ENCODE measurements at places on chromosomes 16 and 17. TPM values are rescaled to one million over a fixed set of nuclear protein-coding genes. Genes with fewer than 3 reads are reported as not detected.
A peak's percentile ranks its signal among the peaks of the same experiment; 100 is the strongest.

DNA sequence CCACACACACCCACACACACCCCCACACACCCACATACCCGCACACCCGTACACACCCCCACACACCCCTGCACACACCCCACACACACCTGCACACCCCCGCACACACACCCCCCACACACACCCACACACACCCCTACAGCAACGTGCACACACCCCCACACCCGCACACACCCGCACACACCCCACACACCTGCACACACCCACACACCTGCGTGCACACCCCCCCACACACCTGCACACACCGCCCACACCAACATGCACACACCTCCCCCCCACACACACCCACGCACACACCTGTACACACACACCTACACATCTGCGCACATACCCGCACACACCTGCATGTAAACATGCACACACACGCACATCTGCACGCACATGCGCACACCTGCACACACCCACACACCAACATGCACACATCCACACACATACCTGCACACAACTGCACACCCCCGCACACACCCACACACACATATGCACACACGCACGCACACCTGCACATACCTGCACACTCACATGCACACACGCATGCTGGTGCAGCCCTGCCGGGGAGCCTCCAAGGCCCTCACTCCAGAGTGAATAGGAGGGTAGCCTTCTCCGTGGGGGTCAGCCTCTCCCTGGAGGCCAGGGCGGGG is 7.5 kb downstream of the ASPSCR1 start:
- no peak for DNase-seq

GRCh38 chr16:17395849-17396480 is 74.8 kb downstream of the XYLT1 start:
- DNase-seq: no peak

GRCh38 chr16:24988129-24988518 is 27.0 kb downstream of the ARHGAP17 start:
- no peak for DNase-seq

- no peak for DNase-seq
Measured at GRCh38 chr17:47856830-47857229, 5.9 kb upstream of the SP6 start.

DNA sequence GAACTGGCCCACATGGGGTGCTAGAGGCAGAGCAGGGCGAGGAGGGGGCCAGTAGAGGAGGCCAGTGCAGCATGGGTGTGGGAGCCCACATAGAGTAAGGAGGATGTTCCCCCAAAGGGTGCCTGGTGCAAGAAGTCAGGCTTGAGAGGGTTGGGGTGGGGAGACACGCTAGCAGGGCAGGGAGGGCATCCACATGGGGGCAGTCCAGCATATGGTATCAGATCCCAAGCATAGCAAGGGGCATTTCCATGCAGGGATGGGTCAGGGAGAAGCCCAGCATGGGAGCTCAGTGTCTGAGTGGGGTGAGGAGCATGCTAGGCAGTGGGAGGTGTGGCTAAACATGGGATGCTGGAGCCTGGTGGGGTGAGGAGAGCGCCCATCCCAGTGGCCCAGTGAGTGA is 213.7 kb downstream of the COPRS start:
- DNase-seq: no peak

DNA sequence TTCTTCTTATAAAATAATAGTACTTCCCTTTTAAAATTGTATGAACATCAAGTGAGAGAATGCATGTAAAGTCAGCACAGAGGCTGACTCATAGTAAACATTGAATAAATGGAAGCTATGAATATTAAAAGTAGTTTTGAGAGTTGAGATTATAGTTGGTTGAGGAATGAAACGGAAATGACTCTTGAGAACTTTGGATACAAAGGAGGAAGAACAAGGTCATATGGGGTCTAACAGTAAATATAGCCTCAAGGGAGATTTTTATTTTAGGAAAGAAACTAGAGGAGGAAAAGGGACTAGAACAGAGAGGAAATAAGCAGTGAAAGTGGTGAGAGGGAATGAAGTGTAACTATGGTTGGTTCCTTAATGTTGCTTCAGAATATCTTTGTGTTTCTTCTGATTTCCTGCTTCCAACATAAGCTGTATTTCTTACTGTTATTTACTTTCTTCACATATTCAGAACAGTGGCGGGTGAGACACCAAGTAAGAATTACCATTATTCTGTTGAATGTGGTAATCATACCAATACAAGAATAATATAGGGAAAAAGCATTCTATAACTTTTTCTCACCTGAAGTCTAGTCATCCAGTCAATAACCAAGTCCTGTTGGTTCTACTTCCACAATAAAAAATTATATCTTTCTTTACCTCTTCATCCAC is 165.1 kb downstream of the CHD9 start:
- peak; percentile 16 for DNase-seq

- no peak for DNase-seq
Measured at GRCh38 chr17:20989991-20990855, 52.6 kb downstream of the USP22 start.

DNA sequence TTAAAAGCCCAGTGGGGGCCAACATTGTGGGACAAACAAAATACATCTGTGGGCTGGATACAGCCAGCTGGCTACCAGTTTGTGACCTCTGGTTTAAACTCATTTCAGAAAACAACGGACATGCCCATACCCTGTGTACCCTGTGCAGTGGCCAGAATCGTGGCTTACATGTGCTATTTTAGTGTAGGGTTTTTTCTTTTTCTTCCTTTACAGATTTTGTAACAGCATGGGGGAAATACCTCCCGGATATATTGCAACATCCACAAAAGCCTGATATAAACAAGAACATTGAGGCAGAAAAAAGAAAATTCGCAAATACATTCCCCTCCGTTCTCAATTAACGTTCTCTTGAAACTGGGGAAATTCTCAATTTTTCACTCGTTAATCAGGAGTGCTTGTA is 7.3 kb downstream of the HS3ST4 start:
- no peak for DNase-seq

DNA sequence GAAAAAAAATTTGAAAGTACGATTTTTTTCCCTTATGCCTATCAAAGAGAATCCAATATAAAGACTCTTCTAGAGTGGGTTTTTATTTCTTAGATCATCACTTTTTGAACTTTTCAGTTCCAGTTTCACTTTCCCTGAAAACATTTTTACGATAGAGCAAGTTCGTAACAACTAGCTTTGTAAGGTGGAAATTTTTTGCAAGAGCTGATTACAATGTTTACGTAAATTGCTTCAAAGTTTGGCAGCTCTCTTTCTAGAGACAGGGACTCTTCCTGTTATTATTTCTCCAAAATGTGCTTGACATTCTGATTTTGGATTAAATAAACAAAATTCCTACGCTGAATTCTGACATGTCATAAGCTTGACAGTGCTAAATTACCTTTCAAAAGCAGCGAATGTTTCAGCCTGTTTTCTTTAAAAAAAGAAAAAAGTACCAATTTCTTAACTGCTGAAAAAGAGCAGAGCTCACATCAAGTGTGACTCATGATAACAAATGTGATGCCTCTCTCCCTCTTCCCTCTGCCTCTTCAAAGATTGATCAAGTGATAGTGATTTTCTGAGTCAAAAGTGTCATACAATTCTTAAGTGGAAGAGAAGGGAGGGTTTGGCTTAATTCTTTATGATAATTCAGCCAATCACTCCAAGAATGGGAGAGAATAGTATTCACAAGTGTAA is 175.2 kb downstream of the KCNJ2 start:
- no peak for DNase-seq

DNA sequence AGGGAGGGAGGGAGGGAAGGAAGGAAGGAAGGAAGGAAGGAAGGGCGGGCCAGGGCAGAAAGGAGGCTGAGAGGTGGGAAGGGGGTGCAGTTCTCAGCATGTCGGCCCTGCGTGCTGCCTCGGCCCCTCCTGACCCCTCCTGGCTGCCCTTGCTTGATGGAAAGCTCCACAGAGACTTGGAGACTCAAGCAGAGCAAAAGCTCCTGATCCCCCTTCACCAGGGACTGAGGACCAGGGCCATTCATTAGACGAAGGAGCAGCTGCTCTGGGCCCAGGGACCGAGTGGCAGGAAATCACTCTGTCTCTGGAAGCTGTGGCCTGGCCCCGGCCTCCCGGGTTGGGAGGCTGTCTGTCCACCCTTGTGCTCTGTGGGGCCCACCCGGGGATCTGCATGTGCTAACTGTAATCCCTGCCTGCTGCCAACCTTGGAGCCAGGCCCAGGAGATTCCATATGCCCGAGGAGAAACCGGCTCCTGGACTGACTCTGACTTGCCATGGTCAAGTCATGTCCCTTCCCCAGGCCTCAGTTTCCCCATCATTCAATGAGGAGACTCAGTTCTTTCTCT is 27.4 kb upstream of the C1QL1 start:
- no peak for DNase-seq

DNA sequence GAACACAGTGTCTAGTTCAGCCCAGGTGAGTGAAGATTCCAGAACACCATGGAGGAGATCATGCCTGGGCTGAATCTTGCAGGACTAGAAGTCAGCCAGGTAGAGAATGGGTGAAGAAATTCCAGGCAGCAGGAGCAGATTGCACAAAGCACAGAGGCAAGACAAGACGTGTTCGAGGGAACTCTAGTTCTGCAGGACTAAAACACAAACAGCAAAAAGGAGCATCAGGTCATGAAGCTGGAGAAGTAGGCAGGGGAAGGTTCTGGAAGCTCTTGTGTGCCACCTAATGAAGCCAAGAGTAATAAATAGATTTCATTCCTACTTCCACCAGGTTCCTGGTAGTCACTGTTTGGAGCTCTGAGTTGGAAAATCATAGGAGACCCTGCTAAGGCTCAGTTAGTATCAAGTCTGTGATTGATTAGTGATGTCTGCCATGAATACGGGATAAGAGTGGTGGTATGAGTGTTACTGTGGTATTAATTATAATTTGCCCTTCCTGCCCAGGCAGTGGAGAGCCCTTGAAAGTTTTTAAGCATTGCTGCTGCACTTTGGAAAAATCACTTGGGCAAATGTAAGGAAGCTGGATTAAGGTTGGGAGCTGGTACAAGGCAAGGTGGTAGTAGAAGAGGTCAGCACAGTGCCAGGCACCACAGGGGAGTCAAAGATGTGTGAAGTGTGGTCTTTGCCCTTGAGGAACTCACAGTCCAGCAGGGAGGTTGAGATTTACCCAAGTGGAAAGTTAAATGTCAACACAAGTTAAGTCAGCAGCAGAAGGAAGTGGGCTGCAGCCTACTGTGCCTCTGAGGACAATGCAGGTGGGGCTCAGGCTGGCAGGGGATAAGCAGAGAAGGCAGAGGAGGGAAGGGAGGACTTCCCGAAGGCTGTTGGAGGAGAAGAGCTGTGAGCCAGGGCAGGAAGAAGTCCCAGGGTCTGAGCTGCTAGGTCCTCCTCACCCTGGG is 13.5 kb upstream of the FOXN1 start:
- no peak for DNase-seq

- DNase-seq: no peak
Measured at GRCh38 chr17:55308613-55309391, 44.0 kb downstream of the HLF start.

DNA sequence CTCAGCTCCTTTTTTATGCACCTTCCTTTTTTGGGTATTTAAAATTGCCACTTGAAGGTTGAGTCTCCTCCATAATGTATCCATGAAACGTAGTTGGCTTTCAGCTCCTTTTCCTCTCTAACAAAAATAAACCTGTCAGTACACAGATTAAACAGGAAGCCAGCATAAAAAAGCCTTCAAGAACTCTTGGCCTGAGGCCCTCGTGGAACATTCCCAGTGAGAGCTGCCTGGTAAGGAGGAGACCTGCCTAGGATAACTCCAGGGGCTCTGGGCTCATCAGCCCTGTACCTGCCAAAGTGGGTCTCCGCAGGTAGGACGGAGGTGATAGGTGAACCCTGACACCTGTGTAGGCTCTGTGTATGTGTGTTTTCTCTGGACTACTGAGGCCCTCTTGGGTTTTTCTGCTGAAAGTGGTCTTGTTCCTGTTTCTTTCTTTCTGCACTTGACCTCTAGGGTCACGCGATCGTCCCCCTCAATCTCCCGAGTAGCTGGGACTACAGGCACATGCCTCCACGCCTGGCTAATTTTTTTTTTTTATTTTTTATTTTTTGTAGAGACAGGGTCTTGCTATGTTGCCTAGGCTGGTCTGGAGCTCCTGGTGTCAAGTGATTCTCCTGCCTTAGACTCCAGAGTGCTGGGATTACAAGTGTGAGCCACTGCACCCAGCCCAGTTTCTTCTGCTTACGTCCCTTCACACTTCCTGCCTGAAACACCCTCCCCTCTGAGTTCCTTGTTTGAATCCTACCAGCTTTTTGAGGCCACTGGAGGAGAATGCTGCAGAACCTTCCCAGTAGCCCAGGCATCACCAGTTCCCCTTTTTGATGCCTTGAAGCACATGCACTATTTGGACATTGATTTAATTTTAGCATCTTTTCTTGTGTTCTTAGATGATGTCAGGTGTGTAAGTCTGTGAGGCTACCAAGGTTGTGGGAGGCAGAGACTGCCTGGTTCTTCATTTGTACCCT is 9.8 kb downstream of the PGS1 start:
- DNase-seq: no peak

DNA sequence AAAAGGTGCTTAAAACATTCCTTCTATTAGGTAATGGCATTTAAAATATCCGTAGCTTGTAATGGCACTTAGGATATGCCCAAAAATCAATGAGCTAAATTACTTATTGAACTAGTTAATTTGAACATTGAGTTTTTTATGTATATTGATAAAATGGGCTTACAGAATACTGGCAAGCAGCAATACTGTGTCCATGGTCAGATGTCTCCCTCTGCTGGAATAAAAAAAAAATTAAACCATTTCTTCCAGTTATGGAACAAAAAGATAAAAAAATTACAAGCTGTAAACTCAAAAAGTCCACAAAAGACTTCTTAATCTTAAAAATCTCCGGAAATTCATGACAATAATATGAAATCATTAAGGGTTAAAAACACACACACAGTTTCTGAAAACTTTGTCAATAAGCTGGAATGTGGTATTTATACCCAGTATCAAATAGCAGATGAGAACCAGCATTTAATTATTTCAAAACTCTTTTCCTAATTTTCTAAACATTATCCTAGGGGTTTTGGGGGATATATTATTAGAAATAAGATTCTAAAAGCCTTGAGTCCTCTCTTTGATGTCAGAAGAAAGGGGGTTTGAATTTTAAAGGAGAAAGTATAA is 21.5 kb upstream of the PSMD7 start:
- peak; percentile 7 for DNase-seq

DNA sequence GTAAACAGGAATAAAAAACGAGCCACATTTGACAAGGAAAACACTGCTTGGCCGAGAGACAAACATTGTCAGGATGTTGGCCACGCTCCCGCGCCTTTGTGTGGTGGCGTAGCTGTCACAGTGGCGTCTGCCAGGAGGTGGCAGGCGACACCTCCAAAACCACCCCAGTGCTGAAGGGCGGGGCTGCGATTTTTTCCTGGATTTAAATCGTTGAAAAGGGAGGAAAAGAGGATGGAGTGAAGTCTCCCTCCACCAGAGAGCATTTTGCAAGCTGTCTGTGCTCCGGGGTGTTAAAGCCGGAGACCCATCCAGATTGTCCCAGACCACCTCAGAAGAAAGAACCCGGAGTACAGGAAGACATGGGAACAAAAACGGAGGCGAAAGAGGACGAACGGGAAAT is 12.7 kb downstream of the MRM3 start:
- peak; percentile 77 for DNase-seq

GRCh38 chr16:4915226-4915761 is 21.7 kb downstream of the PPL start:
- no peak for DNase-seq

GRCh38 chr17:49217651-49218413 is 7.3 kb downstream of the ABI3 start:
- DNase-seq: no peak

PDILT gene
- total RNA-seq: not detected

ATP2A1 gene
- 0.53 TPM for total RNA-seq

CDH5 gene
- total RNA-seq: not detected

FAM171A2 gene
- 8.6 TPM for total RNA-seq

KRTAP17-1 gene
- total RNA-seq: not detected

ADAM11 gene
- 4.4 TPM for total RNA-seq

SDR42E1 gene
- total RNA-seq: not detected

EPN3 gene
- total RNA-seq: not detected

CBLN1 gene
- total RNA-seq: not detected

All from SJSA1 (cell line).